ENCODE measurements at places on chromosomes 1 and 21.

DNA sequence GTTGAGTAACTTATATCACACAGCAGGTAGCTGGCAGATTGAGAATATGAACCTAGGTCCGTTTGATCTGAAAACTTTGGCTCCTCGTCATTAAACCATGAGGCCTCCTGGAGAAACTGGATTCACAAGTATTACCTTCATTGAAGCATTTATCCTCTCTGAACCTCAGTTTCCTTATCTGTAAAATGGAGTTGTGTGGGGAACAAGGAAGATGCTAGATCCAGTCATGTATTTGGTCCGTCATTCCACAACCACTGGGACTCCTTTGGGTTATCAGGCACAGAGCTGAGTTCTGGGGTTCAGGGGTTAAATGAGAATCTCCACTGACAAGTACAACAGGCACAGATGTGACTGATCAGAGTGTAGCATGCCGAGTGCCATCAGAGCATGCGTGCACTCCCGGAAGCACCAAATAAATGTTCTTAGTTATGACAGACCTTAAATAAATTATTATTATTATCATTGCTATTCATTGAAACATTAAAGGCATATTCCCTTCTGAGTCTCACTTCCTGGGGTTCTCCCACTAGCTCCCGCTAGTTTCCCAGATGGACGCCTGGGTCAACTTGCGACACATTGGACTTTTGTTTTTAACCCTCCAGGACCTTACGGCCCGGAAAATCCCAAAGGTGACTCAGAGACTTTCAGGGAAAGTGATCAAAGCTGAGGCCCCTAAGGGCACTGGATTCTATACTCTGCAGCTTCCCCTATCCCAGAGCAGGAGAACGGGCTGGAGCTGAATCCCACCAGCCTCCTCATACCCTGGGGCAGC lies 130.6 kb downstream of the PLPP3 start:
- DNase-seq = peak; percentile 41

GRCh38 chr1:188117436-188117835 lies 1288.7 kb downstream of the PLA2G4A start:
- peak; percentile 67 for DNase-seq

DNA sequence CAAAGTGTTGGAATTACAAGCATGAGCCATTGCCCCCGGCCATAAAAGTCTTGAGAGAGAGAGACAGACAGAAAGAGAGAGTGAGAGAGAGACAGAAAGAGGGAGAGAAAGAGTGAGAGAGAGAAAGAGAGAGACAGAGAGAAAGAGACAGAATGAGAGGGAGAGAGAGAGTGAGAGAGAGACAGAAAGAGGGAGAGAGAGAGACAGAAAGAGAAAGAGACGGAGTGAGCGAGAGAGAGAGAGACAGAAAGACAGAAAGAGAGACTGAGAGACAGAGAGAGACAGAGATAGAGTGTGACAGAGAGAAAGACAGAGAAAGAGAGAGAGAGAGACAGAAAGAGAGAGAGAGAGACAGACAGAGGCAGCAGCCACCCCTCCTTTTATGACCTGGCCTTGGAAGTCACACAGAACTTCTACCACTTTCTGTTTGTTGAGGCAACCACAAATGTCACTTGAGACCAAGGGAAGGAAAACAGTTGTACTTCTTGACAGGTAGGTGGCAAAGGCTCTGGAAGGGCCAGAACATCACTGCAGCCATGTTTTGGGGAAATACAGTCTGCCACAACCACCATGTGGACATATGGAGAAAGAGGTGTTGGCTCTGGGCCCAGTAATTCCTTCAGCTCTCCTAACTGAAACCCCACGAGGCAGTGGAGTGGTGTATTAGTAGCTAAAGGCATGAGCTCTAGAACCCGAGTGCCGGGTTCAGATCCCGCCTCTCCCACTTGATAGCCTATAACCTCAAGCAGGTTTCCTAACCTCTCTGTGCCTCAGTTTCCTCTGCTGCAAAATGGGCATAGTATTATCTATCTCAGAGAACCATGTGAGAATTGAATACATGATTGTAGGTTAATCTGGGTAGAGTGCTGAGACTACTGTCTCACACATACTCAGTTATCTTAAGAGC lies 50.6 kb downstream of the TNFRSF8 start:
- no peak for DNase-seq

GRCh38 chr1:184191181-184191621 lies 139.7 kb downstream of the TSEN15 start:
- DNase-seq = no peak

- DNase-seq = peak; percentile 95
Measured at GRCh38 chr1:35448344-35448801, 108.8 kb downstream of the KIAA0319L start.

- DNase-seq = no peak
Measured at GRCh38 chr1:26409191-26409807, 1.3 kb upstream of the LIN28A start.

DNA sequence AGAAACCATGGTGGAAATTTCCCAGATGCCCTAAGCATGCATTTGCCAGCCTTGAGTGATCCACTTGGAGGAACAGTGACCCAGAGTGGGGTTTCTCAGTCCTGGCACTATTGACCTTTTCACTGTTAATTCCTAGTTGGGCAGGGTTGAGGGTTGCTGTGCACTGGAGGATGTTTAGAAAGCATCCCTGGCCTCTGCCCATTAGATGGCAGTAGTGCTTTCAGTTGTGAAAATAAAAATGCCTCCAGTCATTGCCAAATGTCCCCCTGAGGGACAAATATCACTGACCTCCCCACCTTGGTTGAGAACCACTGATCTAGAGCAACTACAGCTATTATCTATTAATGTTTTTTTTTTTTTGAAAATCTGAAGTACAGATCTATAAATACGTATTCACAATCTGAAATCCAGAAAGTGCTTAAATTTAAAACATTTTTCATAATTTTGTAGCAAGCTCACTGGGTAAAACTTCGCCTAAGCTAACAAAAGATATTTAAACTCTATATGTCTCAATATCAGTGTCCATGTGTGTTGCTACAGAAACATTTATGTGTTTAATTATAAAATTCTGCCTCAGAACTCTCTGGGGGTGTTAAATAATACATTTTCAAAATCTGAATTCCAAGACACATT lies 27.3 kb downstream of the F3 start:
- peak; percentile 44 for DNase-seq

GRCh38 chr21:38771536-38771935 lies 34.2 kb upstream of the ETS2 start:
- DNase-seq = no peak

DNA sequence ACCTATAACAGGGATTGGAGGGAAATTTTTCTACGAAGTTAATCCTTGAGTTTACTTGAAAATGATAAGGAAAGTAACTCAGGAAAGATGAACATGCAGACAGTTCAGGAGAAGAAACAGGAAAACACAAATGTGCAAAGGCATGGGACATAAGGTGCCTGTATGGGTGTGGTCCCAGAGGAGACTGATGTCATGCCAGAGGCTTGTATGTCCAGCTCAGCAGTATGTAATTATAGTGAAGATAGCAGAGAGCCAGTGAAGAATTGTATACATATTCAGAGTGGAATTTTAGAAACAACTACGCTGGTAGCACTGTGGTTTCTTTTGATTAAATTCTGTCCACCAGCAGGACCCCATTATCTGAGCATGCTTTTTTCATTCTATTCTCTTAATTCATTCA lies 179.5 kb downstream of the LRRC7 start:
- peak; percentile 5 for DNase-seq

DNA sequence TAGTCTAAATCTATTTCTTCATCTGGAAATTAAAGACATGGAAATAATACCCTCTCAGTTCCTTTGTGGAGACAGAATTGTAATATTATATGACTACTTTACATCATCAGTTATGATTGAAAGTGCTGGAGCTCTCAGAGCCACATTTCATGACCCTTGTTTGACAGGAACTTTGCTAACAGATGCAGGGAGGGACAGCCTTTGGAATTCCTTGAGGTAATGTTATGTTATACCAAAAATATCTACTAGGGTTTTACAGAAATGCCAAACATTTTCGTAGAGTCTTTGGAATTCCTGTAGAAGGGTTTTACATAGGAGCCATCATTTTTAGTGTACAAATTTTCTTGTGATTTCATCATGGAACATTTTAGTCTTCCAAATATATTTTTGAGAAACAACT lies 57.4 kb upstream of the ADAMTS5 start:
- no peak for DNase-seq

GRCh38 chr1:111045033-111045722 lies 81.5 kb upstream of the LRIF1 start:
- no peak for DNase-seq

Measured in bronchial epithelial cell (primary cell).